Adipocyte (in vitro differentiated cells): ENCODE measurements at places on chromosomes 1 and 21.
A peak's percentile ranks its signal among the peaks of the same experiment; 100 is the strongest.

DNA sequence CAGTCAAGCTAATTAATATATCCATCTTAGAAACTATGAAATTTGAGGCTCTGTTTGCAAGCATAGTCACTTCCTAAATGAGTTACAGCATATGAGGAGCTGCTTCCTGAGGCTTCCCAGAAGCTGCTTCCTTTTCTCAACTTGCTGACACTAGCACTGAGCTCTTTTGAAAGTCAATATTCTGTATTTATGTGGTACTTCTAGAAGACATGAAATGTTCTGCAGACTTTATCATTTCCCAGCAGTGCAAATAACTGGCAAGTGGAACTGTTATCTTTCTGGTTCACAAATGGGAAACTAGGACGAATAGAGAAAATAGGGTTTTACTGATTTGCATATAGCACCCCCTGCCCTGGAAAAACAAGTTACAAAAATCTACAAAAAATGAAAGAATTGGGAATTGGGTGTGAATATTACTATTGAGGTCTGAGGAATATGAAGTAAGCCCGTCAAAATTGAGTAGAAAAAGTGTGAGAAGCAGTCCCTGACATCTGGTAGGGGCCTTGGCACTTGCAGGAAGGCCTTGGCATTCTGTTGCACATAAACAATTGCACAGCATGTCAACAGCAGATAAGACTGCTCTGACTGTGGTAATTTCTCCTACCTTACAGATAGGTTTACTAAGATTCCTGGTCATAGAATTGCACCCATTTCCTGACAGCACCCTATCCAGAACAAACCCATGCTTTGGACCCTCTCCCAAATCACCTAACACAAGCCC lies 7.1 kb downstream of the GIPC2 start:
- DNase-seq: no peak

DNA sequence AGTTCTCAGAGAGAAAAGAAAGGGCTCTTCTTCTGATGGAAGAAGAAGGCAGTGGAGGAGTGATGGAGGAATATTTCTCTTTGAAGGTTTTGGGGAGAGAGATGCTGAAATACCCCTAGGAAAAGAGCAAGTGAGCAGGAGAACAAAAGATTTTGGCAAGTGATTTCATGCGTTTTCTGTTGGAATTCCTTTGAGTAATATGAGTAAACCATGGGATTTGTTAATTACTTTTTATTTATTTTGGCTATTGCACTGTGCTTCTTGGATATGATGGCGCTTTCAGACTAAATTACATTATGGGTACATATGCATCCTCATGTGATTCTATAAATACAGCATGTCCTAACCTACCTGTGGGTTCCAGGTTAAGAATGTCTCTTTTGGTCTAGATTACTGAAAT lies 210.1 kb upstream of the PTGFR start:
- DNase-seq: peak; percentile 74

- peak; percentile 67 for DNase-seq
Measured at GRCh38 chr21:26148840-26149354, 21.7 kb downstream of the APP start.

DNA sequence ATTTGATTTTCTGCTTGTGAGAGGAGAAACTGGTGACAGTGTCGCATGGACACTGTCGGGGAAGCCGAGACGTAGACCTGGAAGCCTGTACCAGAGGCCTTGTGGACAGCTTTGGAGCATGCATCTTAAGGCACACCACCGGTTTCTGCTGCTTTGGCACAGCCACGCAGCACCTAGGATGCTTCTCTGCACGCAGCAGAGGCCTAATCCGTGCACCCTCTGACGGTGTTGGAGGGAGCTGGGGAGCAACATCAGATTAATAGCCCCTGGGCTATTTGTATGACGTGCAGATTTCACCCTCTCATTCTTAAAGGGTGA lies 30.3 kb downstream of the TEX35 start:
- no peak for DNase-seq

GRCh38 chr1:229893762-229894444 lies 173.1 kb upstream of the GALNT2 start:
- DNase-seq: no peak

- DNase-seq: peak; percentile 0
Measured at GRCh38 chr1:181936768-181937581, 124.5 kb downstream of the ZNF648 start.

- DNase-seq: no peak
Measured at GRCh38 chr1:202124142-202124541, 1.4 kb downstream of the GPR37L1 start.
